Effector memory CD4-positive, alpha-beta T cell (primary cell): ENCODE measurements at places on chromosomes 13 and 19.

GRCh38 chr19:2731181-2731995 lies 8.4 kb downstream of the SLC39A3 start:
- DNase-seq = no peak

- no peak for DNase-seq
These were observed 128.3 kb upstream of the FRY start for GRCh38 chr13:31903111-31903815.

DNA sequence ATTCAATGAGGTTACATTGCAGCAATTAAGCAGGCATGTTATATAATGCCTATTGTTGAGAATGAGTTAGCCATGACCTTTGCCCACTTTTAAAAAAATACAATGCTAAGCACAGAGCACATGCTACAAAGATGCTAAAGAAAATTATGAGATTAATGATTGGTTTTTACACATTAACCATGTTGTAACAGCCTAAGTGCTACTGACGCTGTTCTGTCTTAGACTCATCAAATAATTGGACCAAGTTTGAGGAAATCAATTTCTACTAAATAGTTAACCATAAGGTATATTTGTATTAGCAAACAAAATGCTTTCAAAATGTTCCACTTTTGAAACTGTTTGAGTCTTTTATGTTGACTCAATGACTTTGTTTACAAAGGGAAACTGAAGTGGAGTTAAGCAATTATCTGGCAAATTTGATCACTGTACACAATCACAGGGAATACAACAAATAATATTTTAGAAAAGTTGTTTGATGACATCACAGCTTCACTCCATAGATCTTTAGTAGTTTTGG lies 14.3 kb downstream of the MIR17HG start:
- DNase-seq = no peak

DNA sequence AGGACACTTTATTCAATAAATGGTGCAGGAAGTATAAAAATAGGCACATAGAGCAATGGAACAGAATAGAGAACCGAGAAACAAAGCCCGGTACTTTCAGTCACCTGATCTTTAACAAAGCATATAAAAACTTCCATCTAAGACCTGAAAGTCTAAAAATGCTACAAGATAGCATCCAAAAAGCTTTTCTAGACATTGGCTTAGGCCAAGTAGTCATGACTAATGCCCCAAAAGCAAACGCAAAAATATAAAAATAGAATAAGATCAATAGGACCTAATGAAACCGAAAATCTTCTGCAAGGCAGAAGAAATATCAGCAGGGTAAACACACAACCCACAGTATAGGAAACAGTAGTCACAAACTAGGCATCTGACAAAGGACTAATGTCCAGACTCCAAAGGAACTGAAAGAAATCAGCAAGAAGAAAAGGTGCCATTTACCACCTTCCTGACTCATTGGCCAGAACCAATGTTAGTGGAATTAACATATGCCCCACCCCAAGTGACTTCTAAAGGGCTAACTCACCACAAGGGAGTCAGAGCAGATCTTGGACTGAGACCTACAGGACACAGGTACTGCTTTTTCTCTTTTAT lies 40.8 kb upstream of the CEACAM21 start:
- DNase-seq = no peak

DNA sequence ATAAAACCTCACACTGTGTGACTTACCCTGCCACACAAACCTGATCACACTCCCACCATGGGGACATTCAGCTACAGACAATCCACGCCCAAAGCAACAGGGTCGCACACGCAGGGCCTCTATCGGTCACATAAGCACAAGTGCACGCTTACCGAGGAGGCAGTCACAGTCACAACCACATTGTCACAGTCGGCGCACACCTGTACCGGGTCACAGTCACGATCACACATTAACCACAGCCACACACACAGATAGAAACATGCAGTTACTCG lies 579 bp downstream of the ZNF566 start:
- peak; percentile 3 for DNase-seq

- no peak for DNase-seq
These were observed 66.6 kb upstream of the C1QTNF9B start for GRCh38 chr13:23963947-23964346.

DNA sequence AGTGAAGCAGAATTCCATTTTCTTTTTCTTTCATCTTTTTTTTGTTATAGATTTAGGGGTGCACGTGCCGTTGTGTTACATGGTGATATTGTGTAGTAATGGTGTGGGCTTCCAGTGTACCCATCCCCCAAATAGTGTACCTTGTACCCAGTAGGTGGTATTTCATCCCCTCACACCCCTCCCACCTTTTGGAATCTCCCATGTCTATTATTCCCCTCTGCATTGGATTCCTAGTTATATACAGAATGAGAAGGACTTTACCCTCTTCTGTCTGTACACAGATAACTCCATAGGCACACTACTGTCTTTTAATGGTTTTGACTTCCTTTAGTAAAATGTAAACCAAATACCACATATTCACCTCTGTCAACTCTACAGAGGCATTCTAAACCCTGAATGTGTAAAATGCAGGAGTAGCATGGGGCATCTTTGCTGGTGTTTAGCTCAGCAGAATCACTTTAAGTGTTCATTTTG lies 28.0 kb downstream of the FRY start:
- DNase-seq = no peak

DNA sequence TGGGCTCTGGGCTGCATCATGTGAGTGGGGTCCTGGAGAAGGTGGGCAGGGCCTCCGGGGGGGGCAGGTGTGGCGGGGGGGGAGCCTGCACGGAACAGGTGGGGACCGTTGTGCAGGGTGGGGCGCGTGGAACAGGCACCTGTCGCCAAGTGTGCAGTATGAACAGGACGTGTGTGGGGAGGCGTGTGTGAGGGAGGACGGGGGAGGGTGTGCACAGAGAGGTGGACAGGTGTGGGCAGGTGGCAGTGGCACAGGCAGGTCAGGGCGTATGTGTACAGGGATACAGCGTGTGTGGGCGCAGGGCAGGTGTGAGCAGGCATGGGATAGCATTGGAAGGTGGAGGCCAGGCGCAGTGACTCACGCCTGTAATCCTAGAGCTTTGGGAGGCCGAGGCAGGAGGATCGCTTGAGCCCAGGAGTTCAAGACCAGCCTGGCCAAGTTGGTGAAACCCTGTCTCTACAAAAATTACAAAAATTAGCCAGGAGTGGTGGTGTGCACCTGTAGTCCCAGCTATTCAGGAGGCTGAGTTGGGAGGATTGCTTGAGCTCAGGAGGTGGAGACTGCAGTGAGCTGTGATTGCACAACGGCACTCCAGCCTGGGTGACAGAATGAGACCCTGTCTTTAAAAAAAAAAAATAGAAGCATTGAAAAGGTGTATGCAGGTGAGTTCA lies 3.2 kb downstream of the PLK5 start:
- no peak for DNase-seq

- no peak for DNase-seq
These were observed at the start of gene MEIS3 for GRCh38 chr19:47419030-47419783. Gene MEIS3 (minus strand): TSS chr19:47419527. CDS start chr19:47419081, 446 bp downstream.

- DNase-seq = no peak
These were observed 44.7 kb downstream of the PSPC1 start for GRCh38 chr13:19737844-19738557.

- no peak for DNase-seq
These were observed 15.8 kb upstream of the DPF1 start for GRCh38 chr19:38239816-38240215.

GRCh38 chr19:19591133-19591825 lies 27.2 kb downstream of the PBX4 start:
- peak; percentile 73 for DNase-seq

DNA sequence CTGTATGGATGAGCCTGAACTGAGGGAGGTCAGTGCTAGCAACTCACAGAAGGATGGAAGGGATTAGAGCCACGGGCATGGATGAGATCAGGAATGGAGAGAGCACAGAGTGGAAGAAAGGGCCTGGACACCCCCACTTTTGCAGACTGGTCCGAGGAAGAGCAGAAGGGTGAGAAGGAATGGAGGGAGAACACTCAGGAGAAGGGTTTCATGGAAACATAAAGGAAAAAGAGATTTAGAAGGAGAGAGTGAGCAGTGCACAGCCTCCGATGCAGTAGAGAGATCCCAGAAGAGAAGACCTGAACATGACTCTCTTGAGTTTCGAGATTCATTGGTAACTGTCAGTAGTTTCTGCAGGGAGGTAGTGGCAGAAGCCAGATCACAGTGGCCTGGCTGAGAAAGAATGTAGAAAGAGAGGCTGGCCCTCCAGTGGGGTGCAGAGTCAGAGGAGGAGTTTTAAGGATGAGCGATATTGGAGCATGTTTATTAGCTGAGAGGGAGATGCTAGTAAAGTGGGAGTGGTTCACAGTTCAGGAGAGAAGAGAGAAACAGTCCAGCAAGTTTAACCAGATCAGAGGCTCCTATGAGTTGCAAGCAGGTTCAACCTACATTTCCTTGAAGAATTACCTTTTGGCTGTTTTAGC lies 108.9 kb downstream of the ZAR1L start:
- no peak for DNase-seq

- DNase-seq = no peak
These were observed 15.8 kb upstream of the FEM1A start for GRCh38 chr19:4775627-4776152.

DNA sequence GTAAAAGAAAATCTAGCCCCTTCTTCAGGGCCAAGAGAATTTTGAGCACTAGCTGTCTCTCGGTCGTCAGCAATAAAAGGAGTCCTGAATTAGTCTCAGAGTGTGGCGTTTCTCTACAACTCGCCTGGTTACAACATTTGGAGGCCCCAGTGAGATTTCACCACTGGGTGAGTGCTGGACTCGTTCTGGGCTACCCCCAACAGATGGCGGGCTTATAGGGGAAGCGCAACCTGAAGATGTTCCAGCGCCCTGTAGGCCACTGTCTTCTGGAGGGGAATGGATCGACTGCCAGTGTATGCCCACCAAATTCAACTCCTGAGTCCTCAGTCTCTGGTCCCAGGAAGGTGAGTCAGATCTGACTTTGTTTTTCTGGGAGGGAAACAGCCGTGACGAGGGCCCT lies 11.7 kb upstream of the ZNF181 start:
- DNase-seq = no peak

DNA sequence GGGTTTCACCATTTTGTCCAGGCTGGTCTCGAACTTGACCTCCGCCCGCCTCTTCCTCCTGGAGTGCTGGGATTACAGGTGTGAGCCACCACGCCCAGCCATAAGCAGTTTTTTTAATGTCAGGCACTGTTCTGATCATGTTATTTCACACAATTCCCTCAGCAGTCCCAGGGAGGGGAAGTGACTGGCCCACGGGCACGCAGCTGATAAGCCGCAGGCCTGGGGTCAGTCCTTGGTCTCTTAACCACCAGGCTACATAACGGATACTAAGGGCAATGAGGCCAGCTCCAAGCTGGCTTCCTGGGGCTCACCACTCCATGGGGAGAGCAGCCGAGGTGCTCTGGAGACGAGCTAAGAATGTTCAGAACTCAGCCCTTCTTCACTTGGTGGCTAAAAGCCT lies 13.5 kb downstream of the BRSK1 start:
- DNase-seq = no peak

- no peak for DNase-seq
These were observed 42.8 kb downstream of the BICRA start for GRCh38 chr19:47651691-47652090.

- no peak for DNase-seq
These were observed 935 bp downstream of the LRP3 start for GRCh38 chr19:33194886-33195644.

- DNase-seq = no peak
These were observed 8.2 kb downstream of the REX1BD start for GRCh38 chr19:18596752-18597157.

DNA sequence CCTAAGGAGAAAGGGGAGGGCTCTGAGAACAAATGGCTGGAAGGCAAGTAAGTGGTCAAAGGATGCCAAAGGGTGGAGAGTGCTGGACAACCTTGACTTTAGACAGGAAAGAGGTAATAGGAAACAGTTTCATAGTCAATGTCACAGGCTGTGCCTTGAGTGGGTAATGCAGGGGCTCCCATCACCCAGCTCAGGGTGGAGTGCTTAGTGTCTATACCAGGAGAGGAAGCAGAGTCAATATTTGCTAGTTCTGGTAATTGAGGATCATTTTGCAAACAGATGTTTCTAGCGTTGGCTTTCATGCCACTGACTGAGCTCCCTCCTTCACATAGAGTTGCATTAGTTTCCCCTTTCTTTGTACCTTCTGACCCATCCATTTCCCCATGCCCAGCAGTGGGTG lies 64.6 kb upstream of the KL start:
- DNase-seq = no peak

GRCh38 chr13:93025984-93026383 lies 200.6 kb upstream of the GPC6 start:
- no peak for DNase-seq

DNA sequence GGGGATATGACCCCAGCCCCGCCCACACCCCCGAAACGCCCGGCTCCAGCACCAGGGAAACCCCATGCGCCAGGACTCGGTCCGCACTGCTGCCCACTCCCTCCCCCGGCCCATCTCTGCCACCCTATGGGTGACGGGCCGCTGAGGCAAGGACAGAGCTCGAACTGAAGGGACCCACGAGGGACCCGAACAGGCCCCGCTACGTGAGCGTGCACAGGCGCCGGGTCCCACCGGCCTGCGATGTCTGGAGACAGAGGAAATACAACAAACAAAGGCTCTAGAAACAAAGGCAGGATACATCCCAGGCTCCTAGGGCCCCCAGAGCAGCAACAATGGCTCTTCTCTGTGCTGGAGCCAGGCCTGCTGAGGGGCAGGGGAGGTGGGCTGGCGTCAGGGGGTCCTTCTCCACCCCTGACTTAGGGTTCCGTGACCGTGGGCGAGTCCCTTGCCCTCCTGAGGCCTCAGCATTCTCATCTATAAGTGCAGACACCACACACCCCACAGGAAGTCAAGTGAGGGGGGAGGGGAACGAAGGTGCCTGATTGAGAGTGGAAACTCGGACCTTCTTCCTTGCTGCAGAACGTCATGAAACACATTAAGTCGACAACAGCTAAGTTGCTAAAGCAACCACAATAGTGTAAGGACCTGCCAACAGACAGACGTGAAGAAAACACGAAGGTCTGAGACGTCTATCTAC lies 3.1 kb downstream of the ABHD17A start:
- peak; percentile 72 for DNase-seq

GRCh38 chr19:56117376-56117884 lies 3.7 kb downstream of the ZNF787 start:
- no peak for DNase-seq

DNA sequence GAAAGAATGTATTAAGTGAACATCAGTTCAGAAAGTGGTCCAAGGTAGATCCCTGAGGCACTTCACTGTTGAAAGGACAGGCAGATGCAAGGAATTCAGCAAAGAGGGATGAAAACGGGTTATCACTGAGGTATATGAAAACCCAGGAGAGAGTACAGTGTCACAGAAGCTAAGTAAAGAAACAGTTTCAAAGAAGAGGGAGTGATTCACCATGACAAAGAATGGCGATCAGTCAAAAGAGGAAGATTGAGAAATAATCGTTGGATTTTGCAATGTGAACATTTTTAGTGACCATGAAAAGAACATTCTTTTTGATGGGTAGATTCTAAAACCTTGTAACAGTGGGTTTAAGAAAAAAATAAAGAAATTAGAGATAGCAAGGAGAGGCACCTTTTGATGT lies 99.3 kb downstream of the EPSTI1 start:
- DNase-seq = no peak

DNA sequence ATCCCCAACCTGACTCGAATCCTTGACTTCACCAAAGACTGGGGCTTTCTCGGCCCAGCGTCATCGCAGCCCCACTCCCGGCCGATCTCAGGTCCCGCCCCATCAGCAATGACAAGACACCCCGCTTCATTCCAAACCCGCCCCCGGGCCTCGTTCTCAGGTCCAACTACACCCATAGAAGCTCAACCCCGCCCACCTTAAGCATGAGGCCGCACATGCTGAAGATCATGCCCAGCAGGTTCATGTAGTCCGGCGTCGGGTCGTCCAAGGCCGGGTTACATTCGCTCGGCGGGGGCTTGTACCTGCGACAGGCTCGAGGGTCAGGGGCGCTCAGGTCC lies 2.3 kb downstream of the WDR83 start:
- peak; percentile 68 for DNase-seq
